ENCODE measurements at places on chromosomes 1 and 21.

GRCh38 chr21:44271558-44272283 is 10.0 kb upstream of the DNMT3L start:
- DNase-seq, result no peak

DNA sequence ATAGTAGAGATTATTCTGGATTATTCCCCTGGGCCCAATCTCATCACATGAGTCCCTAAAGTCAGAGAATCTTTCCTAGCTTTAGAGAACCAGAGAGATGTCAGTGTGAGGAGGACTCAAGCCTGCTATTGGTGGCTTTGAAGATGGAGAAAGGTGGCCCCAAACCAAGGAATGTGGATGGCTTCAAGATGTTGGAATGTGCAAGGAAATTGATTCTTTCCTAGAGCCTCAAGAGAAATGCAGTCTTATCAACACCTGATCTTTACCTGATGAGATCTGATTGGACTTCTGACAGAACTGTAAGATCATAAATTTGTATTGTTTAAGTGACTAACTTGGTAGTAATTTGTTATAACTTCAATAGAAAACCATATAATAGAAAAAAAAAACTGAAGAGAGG is 51.0 kb downstream of the NME7 start:
- no peak for DNase-seq

GRCh38 chr1:8161546-8162105 is 135.5 kb upstream of the ERRFI1 start:
- DNase-seq, result no peak

- no peak for DNase-seq
Measured at GRCh38 chr1:1296070-1297061, 11.4 kb downstream of the ACAP3 start.

DNA sequence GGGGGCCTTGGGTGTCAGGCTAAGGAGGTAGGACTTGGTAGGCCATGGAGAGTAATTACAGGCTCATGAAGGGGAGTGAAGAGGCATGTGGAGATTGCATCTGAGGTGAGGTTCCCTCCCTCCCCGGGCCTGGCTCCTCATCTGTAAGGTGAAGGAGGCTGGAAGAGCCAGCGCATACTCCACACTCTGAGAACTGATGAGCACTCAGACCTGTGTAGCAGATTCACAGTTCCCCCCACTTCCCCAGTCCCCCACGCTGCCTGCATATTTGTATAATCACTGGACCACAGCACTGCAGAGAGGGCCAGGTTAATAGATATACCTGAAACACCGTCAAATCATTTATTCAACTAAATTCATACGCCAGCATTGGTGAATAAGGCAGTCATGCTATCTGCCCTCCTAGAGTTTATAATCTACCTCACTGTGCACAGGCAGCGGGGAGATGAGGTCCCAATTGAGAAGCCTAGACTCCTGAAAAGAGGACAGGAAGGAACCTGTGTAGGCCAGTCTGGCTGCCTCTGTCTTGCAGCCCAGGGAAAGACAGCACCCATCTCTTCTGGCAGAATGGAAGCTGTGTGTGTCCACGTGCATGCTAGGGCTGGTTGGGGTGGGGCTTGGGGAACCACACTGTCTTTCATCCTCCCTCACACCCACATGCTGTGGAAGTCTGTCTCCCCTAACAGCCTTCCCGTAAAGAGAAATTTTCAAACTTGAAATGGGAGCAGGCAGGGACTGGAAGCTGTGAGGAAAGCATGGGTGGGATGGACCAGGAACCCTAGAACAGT is 110.6 kb upstream of the ATP1A1 start:
- no peak for DNase-seq

DNA sequence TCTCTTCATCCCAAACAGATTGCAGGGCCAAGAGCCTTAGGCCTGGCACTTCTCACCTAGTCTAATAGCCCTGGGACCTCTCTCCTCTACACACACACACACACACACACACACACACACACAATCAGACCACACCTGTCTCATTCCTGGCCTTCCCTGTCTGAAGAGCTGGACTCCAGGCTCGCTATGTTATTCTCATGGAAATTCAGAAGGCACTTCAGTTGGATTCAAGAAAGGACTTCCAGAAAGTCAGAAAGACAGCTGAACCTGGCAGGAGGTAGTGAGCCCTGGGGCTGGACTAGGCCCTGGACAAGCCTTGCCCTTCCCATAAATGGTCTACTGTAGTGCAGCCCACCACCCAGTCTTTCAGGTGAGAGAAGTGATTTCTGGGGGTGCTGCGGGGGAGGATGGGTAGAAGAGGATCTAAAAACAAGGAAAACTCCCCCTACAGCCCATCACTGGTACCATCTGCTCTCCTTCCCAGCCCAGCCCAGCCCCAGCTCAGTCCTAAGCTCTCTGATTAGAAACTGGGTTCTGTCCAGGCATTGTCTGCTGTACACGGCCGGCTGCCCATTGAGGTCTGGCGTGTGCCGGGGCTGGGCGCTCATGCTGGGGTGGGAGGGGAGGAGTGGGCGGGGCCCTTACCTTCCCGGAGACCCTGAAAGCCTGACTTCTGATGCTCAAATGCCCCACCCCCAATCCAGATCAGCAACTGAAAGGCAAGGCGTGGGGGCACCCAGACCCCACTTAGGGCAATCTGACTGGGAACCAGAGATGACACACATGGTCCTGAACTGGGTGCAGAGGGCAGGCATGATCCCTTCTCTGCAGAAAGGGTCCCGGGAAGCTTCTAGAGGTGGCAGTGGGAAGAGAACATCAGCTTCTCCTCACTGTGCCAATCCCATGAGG is 2.5 kb downstream of the KIF21B start:
- DNase-seq, result no peak

- peak; percentile 28 for DNase-seq
Measured at GRCh38 chr1:202858331-202858730, 30.6 kb downstream of the RABIF start.
